ENCODE measurements at places on chromosomes 16 and 17.

GRCh38 chr16:85026703-85027102 lies 892 bp upstream of the KIAA0513 start:
- DNase-seq: no peak

DNA sequence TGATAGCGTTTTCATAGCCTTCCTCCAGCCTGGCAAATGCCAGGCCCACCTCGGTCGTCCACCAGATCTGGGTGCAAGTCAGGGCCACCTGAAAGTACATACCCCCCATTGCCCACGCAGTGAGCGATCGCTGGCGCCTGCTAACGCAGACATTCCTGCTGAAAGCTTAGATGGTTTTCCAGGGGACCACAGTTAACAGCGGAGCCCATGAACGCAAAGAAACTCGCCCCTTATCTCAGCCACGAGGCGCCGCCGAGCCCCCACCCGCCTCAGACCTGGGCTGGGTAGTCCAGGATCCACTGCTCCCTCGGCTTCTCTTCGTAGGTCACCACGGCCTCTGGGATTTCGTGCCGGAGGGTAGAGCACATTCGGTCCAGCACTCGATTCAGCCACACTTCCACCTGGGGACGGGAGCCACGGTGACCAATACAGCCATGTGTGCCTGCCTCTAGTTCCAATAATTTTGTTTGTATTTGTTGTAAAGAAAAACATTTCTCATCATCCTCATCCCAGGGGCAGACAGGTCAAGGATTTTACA lies 74.5 kb downstream of the DNAH17 start:
- no peak for DNase-seq

GRCh38 chr16:22353933-22354541 lies 20.4 kb downstream of the CDR2 start:
- DNase-seq: no peak

DNA sequence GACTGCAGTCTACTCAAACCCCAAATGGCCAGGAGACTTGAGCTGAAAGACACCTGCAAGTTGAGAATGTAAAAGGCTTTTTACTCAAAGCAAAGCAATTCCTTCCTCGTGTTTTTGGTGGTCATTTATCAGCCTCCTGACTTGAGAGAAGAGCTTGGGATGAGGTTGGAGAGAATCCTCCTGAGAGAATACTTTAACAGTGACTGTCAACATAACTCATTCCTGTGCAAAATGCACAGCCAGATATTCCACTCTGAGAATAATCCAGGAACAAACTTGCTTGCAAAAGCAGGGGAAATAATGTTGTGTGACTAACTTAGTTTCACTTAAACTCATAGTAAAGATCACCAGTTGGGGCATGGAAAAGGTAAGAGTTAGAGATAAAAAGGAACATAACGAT lies 53.4 kb downstream of the SNTB2 start:
- DNase-seq: no peak
